H4 (cell line): ENCODE measurements at places on chromosomes 2 and 18. TPM values are rescaled to one million over a fixed set of nuclear protein-coding genes. Genes with fewer than 3 reads are reported as not detected.

DNA sequence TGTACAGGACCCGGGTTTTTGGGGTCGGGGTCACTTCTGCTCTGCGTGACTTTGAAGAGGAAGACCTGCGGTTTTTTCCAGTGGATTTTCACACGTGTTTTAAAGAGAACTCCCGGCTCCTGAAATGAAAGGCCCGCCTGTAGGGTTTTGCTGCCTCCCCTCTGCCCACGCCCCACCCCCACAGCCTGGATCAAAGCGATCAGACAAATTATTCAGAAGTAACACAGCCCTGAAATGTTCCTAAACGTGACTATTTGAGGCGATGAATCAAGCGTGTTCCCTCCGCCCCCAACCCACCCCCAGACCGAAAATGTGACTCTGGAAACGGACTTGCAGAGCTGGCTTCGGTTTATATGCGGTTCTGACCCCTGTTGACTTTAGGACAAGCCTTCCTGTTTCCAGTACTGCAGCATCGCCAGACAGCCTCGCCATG, 28.7 kb upstream of the SMIM21 start:
- no peak for DNase-seq

Gene ANKRD30B
- total RNA-seq = 0.08 and 0.33 TPM in 2 replicates

- no peak for DNase-seq
These were observed 67.1 kb downstream of the NXPH2 start for GRCh38 chr2:138713069-138713496.

GRCh38 chr2:34731292-34731691, 1132.2 kb upstream of the FAM98A start:
- DNase-seq = no peak

GRCh38 chr2:164831887-164832286, 9.7 kb downstream of the COBLL1 start:
- no peak for DNase-seq

GRCh38 chr2:69021727-69022126, 8.7 kb downstream of the ANTXR1 start:
- DNase-seq = no peak

DNA sequence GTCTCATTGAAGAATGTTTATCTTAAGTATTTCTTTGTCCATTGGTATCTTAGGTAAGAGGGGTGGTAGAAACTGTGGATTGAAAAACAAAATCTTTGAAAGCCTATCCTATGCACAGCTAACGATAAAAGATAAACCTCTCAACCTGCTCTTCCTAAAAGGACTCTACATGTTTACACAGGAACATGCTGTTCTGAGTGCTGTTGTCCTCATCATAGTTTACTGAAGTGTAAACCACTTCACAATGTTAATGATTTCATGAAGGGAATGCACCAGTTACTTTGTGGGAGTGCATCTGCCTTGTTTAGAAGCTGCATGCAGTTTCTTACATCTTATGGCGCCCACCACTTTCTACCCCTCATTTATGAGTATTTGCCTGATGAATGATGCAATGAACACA, 1.2 kb downstream of the ACMSD start:
- DNase-seq = no peak

- no peak for DNase-seq
These were observed 41.9 kb upstream of the TBC1D8 start for GRCh38 chr2:101193033-101193626.

DNA sequence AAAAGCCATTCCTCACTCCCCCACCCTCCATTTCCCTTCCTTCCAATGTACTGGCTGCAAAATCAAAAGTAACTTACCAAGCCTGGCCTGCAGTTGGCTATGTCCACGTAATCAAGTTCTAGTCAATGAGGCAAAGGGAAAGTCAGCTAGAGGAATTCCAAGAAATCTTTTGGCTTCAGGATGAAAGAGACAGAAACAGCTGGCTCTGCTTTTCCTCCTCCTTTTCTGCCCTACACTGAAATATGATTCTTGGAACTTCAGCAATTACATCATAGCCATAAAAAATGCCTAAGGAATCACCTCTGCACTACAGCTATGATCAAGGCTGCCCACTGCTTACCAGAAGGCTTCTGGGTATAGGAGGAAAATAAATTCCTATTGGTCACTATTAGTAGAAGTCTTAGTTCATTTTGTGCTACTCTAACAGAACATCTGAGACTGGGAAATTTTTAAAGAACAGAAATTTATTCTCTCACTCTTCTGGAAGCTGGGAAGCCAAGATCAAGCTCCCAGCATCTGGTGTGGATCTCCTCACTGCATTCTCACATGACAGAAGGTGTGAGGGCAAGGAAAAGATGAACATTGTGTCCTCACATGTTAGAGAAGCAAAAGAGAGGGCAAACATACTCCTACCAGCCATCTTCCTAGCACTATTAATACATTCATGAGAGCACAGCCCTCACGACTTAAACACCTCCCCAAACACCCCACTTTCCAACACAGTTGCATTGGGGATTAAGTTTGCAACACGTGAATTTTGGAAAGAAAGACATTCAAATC, 219.9 kb downstream of the TMX3 start:
- peak; percentile 91 for DNase-seq

GRCh38 chr18:74190086-74190485, 41.8 kb downstream of the TIMM21 start:
- DNase-seq = no peak
